Stimulated activated CD4-positive, alpha-beta T cell treated with anti-CD3 and anti-CD28 coated beads, Interleukin-1b, Interleukin-23, amount 100 ng/mL, for 24 hours (primary cell): ENCODE measurements at places on chromosomes 5 and 9.

- DNase-seq = no peak
Observed at GRCh38 chr5:157933005-157933404, 74.1 kb upstream of the CLINT1 start.

DNA sequence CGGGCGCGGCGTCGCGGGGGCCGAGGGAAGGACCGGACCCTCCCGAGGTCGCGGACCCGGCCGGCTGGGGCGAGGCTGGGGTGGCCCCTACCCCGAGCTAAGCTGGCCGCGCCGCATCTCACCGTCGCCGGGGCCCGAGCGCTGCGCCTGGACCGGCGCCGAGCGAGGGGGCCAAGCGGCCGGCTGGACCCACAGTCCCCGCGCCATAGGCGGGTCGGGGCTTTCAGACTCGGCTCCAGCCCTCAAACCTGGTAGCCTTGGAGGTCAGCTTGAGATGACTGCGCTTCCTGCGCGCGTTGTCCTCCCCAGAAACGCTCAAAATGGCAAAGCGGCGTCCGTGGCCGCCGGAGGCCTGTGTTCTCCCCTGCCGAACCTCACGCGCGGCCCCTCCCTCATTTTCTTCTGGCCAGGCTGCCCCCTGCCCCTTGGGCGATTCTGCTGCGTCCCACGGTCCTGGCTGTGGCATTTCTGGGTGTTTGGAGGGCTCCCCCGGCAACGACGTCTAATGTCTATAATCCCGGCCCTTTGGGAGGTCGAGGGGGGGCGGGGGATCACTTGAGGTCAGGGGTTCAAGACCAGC lies 8.7 kb upstream of the GRIN1 start:
- DNase-seq = no peak

- DNase-seq = no peak
Observed at GRCh38 chr5:133610489-133611356, 1.6 kb downstream of the FSTL4 start.

GRCh38 chr5:151072630-151073025 lies 8.2 kb downstream of the TNIP1 start:
- no peak for DNase-seq

GRCh38 chr9:70192707-70193106 lies 66.1 kb upstream of the SMC5 start:
- DNase-seq = no peak

DNA sequence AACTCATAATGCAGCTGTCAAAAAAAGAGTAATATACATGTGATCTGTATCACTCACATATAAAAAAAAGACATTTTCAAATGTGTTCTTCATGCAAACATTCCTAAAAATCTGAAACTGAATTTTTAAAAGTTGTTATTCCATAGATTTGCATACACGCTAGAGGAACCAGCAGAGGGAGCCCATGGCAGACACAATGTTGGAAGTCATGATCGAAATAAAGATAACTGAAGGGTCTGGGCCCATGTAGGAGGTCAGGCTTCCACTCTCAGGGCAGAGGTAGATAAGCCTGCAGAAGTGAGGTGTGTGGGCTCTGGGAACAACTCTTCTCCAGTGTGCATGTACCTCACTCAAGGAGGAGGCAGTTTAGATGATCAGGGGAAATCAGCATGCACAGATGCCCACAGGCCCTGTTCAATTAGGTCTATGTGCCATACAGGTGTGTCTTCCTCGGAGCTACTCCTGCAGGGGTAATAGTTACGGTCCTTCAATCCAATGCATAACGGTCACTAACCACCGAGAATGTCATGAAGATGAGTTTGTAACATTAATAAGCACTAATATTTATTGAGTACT lies 208.6 kb downstream of the EPB41L4A start:
- DNase-seq = no peak

GRCh38 chr5:136038635-136039034 lies 9.8 kb downstream of the TGFBI start:
- DNase-seq = no peak

GRCh38 chr9:134887686-134888602 lies 7.3 kb downstream of the FCN2 start:
- no peak for DNase-seq

DNA sequence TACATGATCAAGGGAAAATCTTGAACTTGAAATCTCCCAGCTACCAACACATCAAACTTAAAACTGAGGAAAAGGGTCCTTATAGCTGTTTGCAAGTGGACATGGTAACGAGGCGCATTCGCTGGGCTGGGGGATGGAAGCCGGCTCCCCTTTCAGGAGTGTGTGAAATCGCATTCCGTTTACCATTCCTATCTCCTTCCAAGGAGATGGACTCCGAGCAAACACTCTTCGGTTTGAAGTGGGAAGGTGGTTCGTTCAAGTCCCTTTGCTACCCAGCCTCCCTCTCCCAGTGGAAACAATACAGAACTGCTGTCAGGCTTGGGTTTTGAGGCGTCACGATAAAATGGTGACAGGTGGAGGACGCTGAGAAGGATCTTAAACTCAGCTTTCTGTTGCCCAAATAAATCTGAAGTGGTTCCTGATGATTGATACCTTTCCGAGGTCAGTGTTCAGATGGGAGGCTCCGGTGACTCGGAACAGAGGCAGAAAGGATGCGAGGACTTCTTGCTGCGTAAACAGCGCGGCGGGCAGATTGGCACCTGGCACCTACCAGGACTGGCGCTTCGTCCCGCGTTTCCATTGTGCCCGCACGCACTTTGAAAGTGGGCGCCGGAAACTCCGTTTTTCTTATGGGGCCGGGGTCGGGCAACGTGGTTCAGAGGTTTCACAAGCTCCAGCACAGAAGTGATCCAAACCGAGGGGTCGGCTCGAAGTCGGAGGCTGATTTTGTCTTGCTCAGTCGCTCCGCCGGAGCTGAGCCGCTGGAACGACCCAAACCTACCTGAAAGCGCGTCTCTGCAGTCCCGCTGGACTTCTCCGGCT lies 7.0 kb downstream of the MSX2 start:
- no peak for DNase-seq

- no peak for DNase-seq
Observed at GRCh38 chr5:180135128-180135955, 63.8 kb upstream of the RNF130 start.

- no peak for DNase-seq
Observed at GRCh38 chr5:118844351-118844750, 144.0 kb downstream of the DTWD2 start.

- DNase-seq = no peak
Observed at GRCh38 chr5:88557881-88558280, 289.2 kb upstream of the TMEM161B start.

DNA sequence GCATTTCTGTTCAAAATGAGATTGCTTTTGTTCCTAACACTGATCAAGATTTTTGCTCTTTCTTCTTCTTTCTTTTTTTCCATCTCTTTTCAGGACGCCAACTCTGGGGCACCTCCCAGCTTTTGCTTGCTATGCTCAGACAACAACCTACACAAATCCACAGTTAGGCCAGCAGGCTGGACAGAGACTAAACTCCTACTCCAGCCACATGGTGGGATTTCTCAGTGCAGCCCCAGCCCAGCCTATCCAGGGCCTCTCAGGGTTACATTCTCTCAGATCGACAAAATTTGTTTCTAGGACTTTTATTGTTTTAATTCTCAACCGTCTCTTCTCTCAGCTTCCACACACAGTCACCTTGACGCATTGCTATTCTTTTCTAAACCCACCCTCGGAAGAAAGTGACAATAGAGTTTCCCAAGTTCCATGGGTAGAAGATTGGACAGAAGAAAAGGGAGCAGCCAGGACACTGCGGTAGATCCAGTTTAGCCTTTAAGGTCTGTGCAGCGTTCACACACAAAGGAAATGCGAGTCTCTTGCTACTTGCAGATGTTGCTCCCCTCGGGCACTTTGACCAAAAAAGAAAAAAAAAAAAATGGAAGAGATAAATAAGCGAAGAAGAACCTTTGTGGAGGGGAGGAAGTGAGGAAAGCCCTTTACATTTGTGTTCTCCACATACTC lies 588.6 kb upstream of the GRAMD2B start:
- DNase-seq = no peak
